Foreskin fibroblast (primary cell): ENCODE measurements at places on chromosomes 5 and 9.
A peak's percentile ranks its signal among the peaks of the same experiment; 100 is the strongest.

- DNase-seq = peak; percentile 19
Observed at GRCh38 chr9:77005216-77005615, 14.2 kb upstream of the FOXB2 start.

DNA sequence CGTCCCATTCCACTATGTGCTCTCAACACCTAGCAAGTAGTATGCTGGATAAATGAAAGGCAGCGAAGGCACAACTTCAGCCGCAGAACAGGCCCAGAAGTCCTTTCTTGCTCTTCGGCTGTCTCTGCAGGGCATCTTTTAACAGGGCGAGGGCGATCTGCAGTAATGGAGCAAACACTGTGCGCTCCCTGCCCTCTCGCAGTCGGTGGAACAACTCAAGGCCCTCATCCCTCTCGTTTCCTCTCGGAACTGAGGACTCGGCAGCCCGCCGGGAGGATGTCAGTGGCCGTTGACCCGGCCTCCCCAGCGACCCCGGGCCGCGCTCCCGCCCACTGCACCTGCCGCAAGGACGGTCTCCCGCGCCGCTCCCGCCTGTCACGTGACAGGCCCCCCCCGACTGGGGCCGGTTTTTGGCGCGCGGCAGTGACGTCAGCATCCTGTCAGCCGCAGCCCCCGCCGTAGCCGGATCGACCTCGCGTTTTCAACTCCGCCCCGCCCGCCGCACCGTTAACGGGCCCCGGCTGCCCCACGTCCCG is 1.1 kb downstream of the ZNF367 start:
- peak; percentile 94 for DNase-seq

- peak; percentile 78 for DNase-seq
Observed at GRCh38 chr5:9197881-9198260, 348.0 kb downstream of the SEMA5A start.

DNA sequence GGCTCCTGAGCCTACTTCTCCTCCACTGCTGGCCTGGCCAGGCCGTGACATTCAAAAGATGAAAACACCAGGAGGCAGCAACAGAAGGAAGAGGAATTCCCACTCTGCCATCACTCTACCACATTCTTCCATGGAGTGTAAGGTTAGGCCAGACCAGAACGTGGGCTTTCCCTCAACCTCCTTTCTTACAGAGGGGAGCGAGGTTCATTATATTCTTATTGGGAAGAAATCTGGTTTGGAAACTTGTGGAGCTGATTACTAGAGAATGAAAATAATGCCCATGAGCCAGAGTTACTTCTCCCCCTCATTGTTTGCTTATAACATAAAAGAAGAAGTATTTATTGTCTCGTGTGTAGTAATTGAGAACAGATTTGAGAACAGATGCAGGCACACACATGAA is 136.3 kb upstream of the BASP1 start:
- peak; percentile 51 for DNase-seq

DNA sequence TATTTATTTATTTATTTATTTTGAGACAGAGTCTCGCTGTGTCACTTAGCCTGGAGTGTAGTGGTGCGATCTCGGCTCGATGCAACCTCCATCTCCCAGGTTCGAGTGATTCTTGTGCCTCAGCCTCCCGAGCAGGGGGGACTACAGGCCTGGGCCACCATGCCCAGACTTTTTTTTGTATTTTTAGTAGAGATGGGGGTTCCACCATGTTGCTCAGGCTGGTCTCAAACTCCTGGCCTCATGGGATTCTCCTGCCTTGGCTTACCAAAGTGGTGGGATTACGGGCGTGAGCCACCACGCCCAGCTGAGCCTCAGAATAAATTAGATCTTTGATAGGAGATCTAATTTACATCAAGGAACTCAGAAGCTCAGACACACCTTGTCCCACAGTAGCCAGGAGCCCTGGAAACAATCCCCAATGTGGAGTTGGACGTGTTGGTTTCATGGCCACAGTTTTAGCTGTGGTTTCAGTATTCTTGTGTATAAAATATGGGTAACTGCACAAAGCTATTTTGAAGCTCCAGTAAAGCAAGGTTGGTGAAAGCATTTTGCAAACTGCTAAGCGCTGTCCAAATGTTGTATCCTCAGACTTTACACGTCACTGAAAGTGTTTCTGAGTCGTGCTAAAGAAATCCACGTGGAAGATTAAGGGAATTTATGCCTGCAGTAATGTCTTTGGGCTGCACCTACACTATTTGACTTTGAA is 3.0 kb upstream of the HNRNPAB start:
- DNase-seq = no peak

- no peak for DNase-seq
Observed at GRCh38 chr9:132193227-132194124, 31.6 kb downstream of the NTNG2 start.

- peak; percentile 34 for DNase-seq
Observed at GRCh38 chr5:57778501-57779091, 296.0 kb upstream of the ACTBL2 start.

- DNase-seq = no peak
Observed at GRCh38 chr9:84501587-84501986, 161.0 kb upstream of the SLC28A3 start.

DNA sequence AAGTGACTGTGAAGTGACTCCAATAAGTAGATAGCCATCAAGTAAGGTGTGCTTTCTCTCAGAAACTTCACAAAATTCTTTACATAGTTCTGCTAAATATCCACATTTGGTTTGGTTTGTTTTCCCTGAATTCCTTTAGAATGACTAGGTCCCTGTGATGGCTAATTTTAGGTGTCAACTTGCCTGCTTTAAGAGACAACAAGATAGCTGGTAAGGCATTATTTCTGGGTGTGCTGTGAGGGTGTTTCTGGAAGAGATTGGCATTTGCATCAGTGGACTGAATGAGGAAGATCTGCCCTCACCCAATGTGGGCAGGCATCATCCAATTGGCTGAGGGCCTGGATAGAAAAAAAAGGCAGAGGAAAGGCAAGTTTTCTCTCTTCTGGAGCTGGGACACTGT is 8.3 kb upstream of the PTBP3 start:
- peak; percentile 33 for DNase-seq

DNA sequence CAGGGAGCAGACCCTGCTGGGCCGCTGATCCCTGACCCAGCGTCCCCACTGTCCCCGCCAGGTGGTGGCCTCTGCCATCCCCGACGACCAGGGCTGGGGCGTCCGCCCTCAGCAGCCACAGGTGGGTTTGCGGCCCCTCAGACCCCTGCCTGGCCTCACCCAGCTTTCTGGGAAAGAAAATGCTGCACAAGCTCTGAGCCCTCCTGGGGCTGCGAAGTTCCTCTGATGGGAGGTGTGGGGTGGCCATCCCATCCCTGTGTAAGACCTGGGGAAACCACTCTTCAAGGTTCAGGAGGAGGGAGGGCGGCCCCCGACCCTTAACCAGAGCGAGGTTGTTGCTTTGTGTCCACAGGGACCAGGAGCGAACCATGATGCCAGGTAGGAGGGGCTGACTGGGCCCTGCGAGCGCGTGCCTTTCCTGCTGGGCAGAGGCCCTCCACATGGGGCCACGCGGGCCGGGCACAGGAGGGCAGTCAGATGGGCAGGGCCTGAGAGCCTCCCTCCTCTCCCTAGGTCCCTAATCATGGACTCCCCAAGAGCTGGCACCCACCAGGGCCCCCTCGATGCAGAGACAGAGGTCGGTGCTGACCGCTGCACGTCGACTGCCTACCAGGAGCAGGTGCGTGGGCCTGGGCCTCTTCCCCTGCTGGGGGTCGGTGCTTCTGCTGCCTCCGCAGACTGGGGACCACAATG is 7.7 kb downstream of the NOXA1 start:
- DNase-seq = no peak

DNA sequence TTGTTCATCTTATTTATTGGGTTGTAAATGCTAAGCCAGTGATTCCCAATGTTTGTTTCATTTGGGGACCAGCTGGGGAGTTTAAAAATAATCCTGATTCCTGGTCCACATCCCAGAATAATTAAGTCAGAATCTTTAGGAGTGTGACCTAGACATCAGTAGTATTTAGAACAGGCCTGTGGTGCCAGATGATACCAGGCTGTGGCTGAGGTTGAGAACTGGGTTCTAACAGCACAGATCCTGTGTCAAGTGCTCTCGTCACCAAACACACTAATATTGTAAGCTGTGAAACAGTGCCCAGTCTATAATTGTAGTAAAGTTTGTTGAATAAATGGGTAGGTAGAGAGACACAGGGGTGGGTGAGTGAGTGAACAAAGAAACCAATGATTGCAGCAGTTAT is 172.1 kb upstream of the PPP1R2B start:
- DNase-seq = no peak

GRCh38 chr5:177600508-177601018 is 631 bp downstream of the B4GALT7 start:
- DNase-seq = peak; percentile 54

DNA sequence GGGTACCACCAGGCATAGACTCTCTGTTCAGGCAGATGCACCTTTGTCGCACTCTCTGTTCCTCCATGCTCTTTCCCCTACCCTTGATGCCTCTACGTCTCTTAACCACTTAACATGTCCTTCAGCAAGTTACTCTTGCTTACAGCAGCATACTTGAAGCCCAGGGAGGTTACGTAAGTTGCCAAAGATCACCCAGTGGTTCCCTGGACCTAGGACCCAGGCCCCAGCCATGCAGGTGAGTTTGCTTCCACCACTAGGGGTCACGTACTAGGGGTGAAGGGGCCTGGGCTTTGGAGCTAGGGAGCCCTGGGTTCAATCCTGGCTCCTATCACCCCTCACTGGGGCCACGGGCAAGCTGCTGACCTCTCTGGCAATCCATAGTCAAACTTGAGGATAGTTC is 8.9 kb downstream of the AKNA start:
- DNase-seq = no peak

GRCh38 chr5:65779643-65780042 is 57.6 kb downstream of the NLN start:
- DNase-seq = no peak

- no peak for DNase-seq
Observed at GRCh38 chr5:1214936-1215220, 10.3 kb upstream of the SLC6A18 start.

DNA sequence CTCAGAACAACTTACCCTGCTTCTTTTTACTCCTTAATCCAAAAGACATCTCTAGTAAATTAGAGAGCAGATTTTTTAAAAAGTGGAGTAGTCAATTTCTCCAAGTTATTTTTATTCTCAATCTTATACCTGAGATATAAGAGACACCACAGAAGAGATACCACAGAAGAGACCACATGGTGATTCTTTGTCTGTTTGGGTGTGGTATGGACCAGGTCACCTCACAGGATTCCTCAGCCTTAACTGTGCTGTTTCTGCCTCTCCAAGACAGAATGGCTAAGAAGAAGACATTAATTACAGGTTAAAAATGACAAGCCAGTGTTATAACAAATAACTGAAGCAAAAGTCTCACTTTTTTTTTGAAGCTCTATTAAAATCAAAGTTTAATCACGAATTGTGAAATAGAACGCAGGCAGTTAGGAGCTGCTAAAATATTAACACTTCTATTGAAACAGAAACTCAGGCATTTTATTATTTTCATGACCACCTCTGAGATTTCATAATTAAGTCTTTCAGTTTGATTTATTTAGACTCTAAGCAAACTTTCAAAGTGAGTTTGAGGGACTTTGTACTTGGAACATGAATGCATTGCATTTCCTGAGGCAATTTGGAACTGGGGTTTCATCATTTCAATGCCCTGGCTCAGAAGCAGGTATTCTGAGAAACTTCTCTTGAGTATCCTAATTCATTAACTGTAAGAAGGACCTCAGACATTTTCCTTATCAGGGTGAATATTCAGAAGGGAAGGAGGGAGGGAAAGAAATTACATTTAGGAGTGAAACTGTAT is 280.7 kb downstream of the KCTD16 start:
- no peak for DNase-seq

GRCh38 chr9:70474413-70474812 is 60.0 kb upstream of the KLF9 start:
- DNase-seq = no peak

DNA sequence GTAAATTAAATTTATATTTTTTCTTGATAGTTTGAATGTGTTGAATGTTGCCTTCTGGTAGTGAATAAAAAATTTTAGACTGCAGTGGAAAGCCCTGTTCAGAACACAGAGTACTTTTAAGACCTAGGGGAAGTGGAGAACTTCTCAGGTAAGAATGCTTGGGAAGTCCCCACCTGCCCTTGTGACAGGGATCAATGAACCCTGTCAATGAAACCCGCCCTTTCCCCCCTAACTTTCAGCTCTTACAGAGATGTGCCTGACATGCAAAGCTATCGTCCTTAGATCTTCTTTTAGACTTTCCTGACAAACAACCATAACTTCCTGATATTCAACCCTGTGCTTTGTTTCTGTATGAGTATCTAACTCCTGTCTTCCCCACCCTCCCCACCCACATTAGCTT is 562.7 kb downstream of the TLE4 start:
- DNase-seq = no peak

DNA sequence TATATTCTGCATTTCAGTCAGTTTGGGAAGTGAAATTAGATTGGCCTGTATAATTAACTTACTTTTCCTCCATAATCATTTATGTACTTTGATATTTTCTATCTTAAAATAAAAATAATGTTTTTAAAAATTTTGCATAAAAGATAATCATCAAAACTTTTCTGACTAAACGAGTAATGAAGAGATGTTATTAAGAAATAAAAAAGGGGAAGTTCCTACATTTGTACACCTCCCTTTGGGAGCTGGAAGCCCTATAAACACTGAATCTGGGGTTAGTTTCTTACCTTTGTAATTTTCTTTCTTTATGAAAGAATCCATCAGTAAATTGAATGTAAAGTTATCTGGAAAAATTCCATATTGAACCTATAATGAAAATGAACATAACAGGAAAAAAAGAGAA is 86.2 kb downstream of the MRPS27 start:
- DNase-seq = no peak

DNA sequence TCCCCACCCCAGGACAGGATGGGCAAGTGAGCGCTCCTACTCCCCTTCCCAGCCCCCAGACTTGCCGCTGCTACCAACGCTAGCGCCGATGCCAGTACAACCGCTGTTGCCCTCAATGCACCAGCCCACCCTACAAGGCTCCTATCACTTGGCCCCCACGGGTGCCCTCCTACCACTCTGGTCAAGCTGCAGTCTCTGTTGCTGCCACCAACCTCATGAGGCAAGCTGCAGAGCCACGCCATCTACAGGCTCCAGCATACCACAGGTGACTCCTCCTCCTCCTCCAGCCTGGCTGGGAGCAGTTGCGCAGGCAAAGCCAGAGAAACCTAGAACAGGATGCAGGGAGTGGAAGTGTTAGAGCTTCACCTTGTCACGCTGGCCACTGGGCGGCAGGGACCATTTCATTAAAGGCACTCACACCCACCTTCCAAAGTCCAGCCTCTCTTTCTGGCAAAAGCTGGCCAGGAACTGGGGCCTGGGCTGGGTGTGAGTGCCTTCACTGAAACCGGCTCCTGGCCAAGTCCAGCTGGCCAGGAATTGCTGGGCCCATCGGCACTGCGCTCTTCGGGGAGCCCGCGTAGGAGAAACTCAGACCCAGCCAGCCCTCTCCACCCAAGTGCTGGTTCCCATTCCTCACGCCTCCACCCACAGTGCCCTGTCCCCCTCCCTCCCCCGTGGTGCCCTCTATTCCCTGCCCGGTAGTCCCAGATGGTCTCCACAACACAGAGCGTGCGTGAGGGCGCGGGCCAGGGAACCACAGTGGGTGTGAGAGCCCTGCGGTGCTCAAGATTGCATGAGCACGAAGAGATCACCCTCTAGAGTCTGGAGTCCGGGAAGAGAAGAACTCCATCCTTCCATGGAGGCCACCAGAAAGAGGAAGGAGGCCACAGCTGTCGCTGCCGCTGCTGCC is 1.6 kb upstream of the PCAT7 start:
- no peak for DNase-seq
